ENCODE measurements at places on chromosomes 13 and 19. TPM values are rescaled to one million over a fixed set of nuclear protein-coding genes. Genes with fewer than 3 reads are reported as not detected.
A peak's percentile ranks its signal among the peaks of the same experiment; 100 is the strongest.

DNA sequence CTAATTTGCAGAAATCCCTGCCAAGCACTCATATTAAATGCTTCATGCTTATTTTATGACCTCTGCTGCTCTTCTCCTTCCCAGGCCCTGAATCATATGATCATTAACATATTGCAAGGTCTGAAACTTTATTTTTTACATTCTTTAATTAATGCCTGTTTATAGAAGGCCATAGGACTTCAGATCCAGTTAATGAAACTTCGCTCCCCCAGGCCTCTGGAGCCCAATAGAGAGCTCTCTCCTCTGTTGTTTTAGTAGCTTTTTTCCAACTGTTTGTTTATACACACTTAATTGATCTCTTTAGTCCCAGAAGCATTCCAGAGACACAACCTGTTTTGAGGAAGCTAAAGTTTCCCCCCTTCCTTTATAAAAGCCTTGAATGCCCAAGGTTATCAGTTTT, 68.3 kb downstream of the DACH1 start:
- peak; percentile 53 for DNase-seq

DNA sequence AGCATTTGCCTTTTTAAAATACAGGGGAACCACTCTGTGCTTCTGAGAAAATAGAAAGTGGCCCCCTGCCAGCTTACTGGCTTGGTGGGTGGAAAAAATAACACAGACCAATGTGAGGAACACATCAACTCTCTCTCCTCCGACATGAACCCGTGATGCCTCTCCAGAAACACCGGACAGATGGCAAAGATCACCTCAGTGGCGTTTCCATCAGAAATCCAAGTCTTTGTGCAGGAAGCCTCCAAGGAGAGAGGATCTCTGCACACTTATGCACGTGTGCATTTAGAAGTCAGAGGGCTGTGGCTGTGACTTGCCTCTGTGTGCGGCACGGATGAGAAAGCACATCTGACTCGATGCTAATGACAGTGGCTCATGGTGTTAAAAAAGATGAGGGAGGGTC, 112.3 kb upstream of the KLF12 start:
- DNase-seq: no peak

- DNase-seq: peak; percentile 47
These were observed 108.6 kb upstream of the DOCK9 start for GRCh38 chr13:99086267-99087097.

- DNase-seq: peak; percentile 68
These were observed 14.6 kb upstream of the TMEM255B start for GRCh38 chr13:113744197-113745000.

- no peak for DNase-seq
These were observed 223.8 kb downstream of the MAB21L1 start for GRCh38 chr13:35252536-35253205.

DNA sequence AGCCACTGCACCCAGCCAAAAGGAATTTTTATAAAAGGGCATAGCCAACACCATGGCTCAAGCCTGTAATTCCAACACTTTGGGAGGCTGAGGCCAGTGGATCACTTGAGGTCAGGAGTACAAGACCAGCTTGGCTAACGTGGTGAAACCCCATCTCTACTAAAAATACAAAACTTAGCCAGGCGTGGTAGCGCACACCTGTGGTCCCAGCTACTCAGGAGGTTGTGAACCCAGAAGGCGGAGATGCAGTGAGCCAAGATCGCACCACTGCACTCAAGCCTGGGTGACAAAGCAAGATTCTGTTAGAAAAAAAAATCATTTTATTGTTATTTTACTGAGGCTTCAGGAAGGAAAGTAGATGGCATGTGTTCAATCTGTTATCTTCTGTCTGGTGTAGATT, 31.3 kb upstream of the FOXO1 start:
- DNase-seq: no peak

ETFB gene
- total RNA-seq: 76.8 TPM

ZNF132 gene
- total RNA-seq: 7.8 TPM

NUFIP1 gene
- total RNA-seq: 5.5 TPM
